NK-92 treated with Interleukin-12 subunit alpha and Interleukin-12 subunit beta, amount 100 ng/mL, for 24 hours (cell line): ENCODE measurements at places on chromosomes 6 and 20.

DNA sequence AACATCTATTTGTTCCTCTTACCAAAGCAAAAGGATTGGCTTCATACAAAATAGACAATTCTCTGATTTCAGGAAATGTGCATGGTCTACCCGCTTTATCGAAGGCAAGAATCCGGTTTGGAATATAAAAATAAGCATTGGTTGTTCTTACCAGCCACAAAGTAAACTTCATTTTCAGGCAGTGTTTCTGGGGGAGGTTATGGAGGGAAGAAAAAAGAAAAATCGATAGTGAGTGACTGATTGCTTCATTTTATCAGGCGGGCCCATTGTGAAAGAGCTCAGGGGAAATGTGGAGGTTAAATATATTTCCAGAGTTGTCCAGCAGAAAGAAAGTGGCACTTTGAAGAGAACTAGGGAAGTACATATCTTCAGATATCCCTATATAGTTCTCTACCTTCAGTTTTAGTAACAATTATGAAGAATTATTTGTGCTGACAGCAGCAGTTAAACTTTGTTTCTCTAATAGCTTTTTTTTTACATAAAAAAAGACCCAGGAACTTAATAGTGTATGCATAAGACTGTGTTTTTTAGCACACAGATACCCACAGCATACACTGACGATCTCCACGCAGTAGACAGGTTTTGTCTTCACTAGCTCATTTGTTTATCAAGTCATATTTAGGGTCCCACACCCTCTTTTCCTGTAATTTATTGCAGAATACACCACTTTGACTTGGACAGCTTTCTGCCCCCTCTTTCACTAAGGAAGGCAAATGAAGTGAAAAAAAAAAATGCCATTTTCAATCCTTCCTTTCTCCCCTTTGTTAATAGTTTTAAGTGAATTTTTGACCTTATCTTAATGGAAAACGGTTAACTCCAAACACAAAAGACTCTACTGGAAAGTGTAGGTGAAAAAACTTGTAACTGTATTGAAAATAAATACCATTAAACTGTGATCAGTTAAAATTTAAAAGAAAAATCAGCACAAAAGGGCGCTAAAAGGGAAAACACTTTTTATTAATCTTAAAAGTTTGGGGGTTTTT is 2.9 kb downstream of the POU3F2 start:
- no peak for DNase-seq

DNA sequence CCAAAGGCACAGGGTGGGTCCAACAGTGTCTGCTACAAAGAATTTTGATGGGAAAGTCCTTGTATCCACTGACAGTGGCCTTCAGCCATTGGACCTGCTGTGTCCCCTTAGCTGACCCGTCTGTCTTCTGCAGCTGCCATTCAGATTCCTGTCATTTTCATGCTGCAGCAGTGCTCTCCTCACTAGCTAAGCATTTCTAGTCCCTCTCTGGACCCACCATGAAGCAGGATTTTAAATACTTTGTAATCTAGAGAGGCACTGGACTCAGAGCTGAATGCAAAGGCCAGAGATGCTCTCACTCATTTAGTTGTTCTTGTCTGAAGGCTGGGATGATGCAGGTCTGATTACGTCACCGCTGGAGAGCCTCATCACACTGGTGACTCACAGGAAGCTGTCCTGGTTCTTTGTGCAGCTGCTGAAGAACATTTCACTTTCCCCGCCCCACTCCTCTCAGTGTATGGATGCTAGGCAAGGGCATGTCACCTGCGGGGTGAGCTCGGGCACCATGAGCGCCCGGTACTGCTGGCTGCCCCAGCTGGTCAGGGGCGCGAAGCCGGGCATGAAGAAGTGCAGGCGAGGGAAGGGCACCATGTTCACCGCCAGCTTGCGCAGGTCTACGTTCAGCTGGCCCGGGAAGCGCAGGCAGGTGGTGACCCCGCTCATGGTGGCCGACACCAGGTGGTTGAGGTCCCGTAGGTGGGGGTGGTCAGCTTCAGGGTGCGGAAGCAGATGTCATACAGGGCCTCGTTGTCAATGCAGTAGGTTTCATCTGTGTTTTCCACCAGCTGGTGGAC is 19.4 kb upstream of the TUBB2A start:
- DNase-seq, result peak; percentile 65

- DNase-seq, result no peak
Observed at GRCh38 chr6:158718461-158719046, 68.7 kb downstream of the SYTL3 start.

- no peak for DNase-seq
Observed at GRCh38 chr6:17497535-17498095, 102.5 kb upstream of the FAM8A1 start.

- DNase-seq, result no peak
Observed at GRCh38 chr6:28296520-28297060, 15.2 kb downstream of the PGBD1 start.

DNA sequence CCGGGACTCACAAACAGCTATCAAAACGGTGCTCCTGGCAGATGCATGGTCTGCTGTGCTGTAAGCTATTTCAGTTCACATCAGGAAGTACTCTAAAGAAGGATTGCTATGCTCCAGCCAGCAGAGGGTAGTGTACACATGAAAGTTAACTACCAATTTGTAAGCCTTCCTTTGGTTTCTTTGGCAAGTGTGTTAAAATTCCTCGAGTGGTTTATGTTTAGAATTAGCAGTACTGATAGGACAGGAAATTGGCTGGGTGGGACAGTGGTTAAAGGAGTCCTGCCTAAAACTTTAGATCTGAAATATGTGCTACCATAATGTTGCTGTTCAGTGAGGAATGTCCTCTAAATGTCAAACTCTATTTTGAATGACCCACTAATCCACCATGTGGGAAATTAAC is 47.4 kb downstream of the TRMT11 start:
- peak; percentile 16 for DNase-seq

- DNase-seq, result no peak
Observed at GRCh38 chr6:159627939-159628338, 65.1 kb downstream of the SOD2 start.

- no peak for DNase-seq
Observed at GRCh38 chr20:35063168-35063567, 29.4 kb downstream of the TRPC4AP start.

DNA sequence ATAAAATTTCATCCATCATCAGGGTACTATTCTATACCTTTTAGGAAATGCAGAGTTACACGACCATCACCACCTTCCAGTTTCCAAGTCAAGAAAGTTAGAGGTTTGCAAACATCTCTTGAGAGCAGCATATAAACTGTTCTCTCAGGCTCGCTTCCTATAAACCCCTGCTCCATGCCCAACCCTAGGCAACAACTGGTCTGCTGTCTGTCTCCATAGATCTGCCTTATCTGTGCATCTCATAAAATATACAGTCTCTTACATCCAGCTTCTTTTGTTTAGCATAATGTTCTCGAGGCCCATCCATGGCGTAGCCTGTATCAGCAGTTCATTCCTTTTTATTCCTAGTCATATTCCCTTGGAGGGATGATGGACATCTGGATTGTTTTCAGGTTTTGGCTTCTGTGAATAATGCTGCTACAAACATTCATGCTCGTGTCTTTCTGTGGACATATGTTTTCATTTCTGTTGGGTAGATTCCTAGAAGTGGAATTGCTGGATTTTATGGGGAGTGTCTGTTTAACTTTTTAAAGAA is 6.1 kb downstream of the PTPRT start:
- no peak for DNase-seq

DNA sequence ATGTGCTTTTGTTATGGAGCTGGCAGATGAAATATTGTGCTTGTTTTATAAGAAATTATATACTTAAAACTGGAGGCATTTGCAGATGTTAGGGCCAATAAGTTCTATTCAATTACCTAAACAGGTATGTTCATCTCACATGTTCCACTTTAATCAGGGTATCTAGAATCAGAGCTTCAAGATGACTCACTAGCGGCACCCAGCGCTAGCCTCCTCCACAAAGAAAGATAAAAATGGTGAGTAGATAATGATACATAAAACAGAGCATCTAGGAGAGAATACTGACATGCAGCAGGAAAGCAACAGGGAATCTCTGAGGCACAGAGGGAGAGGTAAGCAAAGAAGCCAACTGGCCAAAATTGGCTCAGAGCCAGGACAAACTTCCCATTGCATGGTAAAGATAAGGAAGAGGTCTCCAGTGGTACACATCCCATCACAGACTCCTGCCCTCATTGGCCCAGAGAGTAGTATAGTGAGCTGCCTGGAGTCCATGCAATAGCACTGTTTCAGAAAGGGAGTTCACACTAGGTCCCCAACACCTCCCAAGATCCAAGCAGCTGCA is 200.7 kb upstream of the SPTLC3 start:
- no peak for DNase-seq

- DNase-seq, result no peak
Observed at GRCh38 chr6:83849610-83850009, 3.5 kb upstream of the RIPPLY2 start.

- no peak for DNase-seq
Observed at GRCh38 chr6:165092881-165093595, 216.4 kb downstream of the C6orf118 start.

DNA sequence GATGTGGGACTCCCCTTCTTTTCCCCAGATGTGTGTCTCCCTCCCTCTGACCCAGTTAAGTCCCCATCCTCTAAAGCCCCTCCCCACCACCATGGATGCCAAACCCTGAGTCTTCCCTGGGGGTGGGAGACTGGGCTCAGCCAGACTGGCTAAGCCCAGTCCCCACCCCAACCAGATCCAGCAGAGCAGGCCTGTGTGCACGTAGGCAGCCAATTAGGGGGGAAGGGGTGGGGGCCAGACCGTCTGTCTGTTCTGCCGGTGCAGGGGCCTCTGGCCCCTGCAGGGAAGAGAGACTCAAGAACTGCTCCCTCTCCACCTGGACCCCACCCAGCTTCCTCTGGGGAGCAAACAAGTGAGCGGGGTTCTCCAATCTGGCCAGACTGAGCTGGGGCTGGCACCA is 605 bp downstream of the COX4I2 start:
- DNase-seq, result no peak

DNA sequence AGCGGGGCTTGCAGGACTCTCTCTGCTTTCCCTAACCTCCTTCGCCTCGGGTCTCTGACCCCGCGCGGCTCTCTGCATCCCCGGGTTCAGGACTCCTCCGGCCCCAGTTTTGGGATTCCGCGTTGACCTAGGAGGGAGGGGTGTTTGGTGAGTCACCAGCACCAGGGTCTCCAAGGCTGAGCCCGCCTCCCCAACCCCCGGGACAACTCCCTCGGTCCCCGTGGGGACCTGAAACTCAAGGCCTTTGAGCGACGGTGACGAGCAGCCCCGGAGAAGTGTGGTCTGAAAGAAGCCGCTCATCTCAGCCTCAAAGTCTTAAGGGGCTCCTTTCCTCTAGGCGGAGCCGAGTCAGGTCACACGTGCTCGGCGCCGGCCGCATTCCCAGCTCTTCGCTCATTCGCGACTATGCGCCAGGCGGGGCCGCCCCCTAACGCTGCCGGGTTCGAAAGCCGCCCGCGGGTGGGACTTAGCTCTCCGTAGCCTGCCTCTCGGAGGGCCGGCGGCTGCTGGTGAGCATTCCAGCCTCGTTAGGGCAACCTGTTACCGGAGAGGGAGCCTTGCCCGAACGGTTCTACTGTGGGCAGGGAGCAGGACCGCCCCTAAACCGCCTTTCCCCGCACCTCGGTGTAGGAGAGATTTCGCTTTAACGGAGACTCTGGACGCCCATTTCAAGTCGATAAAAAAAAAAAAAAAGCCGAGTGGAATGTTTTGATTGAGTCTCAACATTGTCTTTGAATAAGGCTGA is 3.0 kb upstream of the PRDM13 start:
- no peak for DNase-seq

DNA sequence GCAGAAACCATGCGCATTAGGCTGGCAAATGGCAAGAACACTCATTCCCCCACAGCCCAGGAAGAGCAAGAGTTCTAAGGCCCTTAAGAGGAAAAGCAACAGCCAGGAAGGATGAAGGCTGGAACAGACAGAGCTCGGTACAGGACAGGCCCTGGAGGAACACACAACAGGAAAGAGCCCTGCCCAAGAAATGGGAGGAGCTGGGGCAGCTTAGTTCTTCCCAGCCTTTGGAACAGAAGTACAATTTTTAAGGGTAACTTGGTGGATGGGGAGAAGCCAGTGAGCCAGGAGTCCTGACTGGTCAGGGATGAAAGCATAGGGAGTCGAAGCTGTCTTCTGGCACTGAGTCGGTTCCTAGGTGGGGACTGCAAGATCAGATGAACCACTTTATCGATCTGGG is 32.4 kb downstream of the OR2B2 start:
- DNase-seq, result no peak

DNA sequence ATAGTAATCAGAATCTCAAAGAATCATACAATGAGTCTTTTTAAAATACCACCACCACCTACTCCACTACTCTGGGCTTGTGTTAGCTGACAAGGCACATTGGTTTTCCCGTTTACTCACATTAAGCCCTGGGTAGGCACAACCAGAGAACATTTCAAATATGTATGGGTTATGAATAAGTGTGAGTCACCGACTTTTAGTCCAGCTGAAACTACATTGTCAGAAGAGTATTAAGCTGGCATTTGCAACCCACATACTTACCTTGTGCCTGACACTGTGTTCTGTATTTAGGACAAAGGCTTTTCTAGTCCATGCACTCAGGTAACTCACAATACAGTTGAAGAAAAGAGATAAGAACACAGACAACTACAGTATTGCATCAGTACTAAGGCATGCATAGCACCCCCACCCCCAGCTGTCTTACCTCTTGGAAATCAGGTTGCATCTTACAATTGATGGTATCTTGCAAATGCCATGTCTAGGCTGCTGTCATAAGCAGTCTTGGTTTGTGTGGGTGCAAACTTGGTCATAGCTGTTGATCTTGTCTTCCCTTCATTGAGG is 40.3 kb upstream of the AHI1 start:
- peak; percentile 19 for DNase-seq

GRCh38 chr6:157056275-157056674 is 267.0 kb downstream of the TMEM242 start:
- DNase-seq, result no peak

- no peak for DNase-seq
Observed at GRCh38 chr20:3109350-3110302, 25.1 kb upstream of the AVP start.

- DNase-seq, result no peak
Observed at GRCh38 chr20:45051204-45052060, 49.5 kb downstream of the KCNS1 start.

DNA sequence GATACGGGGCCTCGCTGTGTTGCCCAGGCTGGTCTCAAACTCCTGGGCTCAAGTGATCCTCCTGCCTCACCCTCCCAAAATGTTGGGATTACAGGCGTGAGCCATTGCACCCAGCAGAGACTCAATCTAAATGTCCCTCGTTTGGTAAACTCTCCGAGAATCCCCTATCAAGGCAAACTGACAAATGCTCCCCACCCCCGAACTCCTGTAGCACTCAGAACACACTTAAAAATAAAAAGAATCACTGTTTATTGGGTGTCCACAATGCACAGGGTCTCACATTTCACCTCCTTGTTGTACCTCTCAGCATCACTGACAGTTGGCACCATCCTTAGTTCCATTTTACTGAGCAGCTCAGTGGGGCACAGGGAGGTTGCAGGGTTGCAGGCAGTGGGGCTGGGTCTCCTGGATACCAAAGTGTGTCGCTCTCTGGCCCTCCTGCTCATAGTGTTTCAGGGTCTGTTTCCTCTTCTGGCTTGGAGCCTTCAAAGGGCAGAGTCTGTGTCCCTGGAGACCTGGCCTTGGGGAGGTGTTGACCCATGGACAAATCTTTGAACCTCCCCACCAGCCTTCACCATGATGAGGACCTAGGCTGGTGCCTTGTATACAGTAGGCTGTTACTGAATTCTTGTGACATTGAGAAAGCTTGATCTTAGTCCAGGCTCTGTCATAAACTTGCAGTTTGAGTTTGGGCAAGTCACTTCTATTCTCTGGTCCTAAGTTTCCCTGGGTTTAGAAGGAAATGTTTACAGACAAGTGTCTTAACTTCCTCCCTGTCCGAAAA is 8.5 kb upstream of the SRC start:
- no peak for DNase-seq

GRCh38 chr20:23050847-23051627 is 1.6 kb upstream of the THBD start:
- no peak for DNase-seq

GRCh38 chr20:46400253-46400652 is 6.2 kb downstream of the ELMO2 start:
- no peak for DNase-seq
